ENCODE measurements at places on chromosomes 13 and 19.

- DNase-seq, result peak; percentile 34
Measured at GRCh38 chr19:37304190-37304883, 66.6 kb upstream of the ZNF527 start.

DNA sequence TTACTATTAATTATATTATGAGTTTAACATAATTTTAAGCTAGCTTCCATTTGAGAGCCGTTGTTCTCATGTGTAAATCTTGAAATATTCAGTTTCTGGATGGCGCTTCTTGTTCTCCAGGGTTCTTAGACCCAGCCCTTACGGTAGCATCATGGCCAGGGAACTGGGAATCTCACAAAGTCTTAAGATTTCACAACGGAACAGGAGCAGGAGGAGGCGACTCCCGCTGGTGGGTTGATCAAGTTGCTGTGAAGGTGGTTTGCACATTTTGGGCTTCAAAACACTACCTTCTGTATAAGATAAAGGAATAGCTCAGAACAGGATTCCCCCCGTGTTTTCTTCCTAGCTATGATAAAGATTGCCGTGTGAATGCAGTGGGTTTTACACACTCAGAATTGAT, 2.8 kb downstream of the NAXD start:
- DNase-seq, result no peak

DNA sequence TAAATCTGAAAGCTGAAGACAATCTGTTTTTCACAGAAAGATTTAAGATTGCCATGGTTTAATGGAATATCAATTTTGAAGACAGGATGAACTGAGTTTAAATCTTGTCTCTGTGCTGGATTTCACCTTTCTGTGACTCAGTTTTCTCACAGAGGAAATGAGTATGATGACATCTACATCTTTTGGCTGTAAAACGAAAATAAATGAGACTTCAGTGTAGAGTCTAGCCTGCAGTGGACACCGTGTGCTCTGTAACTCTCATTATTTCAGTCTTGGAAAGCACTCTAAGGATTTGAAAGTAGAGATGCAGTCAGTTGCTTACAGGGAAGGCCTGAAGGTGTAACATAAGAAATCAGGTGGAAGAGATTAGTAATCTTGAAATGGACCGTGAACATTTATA, 150.4 kb downstream of the NALCN start:
- no peak for DNase-seq

- no peak for DNase-seq
Measured at GRCh38 chr13:33316890-33317289, 31.3 kb upstream of the STARD13 start.

DNA sequence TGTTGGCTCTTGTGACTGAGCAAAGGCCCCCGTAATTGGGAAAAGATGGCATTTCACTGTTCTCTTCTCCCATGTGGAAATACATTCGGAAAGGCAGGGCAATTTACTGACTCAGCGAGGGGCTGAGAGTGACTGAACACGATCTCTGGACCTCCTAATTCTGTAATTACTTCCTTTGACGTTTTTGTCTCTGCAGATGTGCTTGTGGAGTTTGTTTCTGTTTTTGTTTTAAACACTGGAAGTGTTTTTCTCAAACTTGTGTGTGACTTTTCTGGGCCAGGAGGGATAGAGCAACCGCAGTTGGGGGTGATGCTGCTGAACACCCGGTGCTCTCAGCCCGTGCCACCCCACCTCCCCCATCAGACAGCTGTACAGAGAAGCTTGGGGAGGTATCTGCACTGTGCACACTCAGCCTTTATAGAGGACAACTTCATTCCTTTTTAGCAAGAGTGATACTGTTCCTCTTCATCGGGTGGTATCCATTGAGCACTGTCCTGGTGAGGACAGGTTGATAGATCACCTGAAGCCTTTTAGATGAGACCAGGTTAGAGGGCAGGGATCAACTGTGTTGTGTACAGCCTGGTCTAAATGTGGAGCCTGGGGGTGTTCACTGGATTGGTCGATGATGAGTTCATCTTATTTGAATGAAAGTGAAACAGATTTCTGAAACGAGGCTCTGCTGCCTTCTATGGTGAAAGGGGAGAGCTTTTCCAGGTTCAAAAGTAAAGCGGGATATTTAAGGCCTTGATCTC, 117.4 kb downstream of the ESD start:
- DNase-seq, result peak; percentile 6

GRCh38 chr13:98176777-98177608, at the start of gene RNF113B:
TSS of gene RNF113B (minus strand) at chr13:98177269. CDS start at chr13:98177236, 33 bp downstream.
- no peak for DNase-seq

GRCh38 chr13:95136638-95137037, 164.6 kb downstream of the ABCC4 start:
- DNase-seq, result no peak

- DNase-seq, result no peak
Measured at GRCh38 chr13:43232873-43233265, 209.5 kb downstream of the DNAJC15 start.

DNA sequence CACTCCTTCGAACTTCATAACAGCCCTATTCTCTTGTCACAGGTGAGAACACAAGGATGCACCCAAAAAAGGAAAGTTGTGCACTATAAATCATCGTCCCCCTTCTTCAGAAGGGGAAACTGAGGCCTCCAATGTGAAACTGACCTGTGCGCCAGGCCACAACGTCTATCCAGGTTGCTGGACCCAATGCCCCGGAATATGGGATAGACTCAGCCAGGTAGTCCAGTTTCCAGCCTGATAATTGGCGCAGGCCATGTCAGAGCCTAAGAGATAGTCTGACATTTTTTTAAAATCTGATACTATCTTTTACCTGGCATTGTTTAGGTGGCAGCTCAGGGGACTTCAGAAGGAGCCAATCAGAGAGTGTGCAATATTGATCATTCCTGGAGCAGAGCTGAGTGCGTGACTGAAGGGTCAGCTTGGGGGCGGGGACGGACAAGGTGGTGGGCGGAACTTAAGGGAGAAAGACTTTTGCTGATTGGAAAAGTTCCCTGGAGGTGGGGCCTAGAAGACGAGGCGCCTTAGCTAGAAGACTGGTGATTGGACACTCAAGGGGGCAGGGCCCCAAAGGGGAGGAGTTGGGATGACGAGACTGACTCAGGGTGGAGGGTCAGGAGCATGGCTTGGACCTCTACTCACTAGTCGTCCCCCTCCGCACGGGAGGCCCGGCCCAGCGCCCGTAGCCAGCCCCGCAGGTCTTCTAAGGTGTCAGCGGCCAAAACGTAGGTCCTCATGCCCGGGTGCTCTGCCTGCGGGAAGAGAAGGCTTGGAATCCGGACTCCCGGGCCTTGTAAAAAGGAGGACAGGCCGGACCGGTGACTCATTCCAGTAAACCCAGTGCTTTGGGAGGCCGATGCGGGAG, 8.5 kb downstream of the PLEKHA4 start:
- no peak for DNase-seq

GRCh38 chr19:19040417-19040816, 7.0 kb downstream of the ARMC6 start:
- no peak for DNase-seq

DNA sequence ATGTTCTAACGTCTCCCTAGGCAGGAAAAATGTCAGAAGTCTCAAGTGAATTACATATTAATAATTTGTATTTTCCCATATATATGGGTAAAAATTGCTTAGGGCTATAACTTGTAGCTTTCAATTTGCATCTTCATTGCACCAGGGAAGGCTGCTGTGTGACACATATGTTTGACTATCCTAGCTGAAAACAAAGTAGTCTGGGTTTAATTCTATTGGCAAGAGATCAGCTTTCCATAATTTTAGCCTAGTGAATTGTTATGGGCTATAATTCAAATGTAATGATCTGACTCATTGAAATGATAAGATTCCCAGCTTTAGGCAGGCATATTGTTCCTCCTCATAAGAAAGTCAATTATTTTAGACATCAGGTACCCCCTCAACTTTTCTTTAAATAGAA, 553.1 kb downstream of the DCT start:
- DNase-seq, result no peak

DNA sequence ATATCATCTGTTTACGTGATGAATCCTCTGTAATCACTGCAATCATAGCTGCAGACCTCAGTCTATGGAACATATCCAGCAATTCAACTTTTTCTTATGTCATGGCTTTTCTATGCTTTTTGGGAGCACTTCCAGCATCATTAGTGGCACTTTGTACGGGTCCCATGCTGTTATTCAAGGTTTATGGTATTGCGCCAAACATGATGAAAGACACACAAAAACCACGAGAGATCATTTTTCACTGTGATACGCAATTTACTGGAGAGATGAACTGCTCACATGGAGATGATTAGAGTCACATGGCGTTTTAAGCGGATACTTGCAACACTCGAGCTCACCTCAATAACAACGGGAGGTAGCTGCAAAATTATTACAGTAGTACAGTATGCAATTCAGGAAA, 2101.7 kb upstream of the PCDH20 start:
- no peak for DNase-seq
